Activated T-cell treated with anti-CD3 and anti-CD28 coated beads, Interleukin-2, amount 50 U/mL, for 1 hour (primary cell): ENCODE measurements at places on chromosomes 11 and 22.
A peak's percentile ranks its signal among the peaks of the same experiment; 100 is the strongest.

DNA sequence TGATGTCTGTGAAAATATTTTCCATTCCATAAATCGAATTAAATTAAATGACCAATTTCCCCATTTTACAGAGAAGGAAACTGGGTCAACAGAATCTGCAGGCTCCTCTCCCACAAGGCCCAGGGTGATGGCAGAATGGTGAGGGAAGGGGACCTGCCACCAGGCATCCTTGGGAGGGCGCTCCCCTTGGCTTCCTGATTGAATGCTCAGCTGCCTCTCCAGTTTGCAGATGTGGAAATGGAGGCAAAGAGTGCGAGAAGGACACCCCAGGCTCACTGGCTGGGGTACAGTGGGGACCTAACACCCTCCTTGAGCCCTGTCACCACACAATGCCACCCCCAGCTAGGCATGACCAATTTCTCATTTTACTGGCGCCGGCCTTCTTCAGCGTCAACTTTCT lies 28.5 kb upstream of the CSNK1E start:
- no peak for DNase-seq

DNA sequence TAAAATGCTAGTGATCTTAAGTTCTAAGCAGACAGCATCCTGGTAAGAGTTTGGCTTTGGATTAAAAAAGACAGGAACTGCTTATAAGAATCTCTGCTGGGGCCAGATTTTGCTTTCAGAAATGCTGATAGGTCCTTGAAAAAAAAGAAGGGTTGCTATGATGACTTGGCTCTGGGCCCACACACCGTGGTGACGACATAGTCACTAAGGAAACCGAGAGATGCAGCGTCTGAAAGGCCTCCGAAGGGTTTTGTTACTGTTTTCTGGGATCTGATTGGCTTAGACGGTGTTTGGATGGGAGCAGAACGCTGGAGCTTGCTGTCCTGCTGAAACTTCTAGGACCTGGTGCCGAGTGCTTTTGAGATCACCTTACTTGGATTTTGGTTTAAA lies 8.4 kb downstream of the FAM118A start:
- peak; percentile 86 for DNase-seq

- DNase-seq, result no peak
Measured at GRCh38 chr11:128662076-128662475, 31.8 kb upstream of the FLI1 start.

DNA sequence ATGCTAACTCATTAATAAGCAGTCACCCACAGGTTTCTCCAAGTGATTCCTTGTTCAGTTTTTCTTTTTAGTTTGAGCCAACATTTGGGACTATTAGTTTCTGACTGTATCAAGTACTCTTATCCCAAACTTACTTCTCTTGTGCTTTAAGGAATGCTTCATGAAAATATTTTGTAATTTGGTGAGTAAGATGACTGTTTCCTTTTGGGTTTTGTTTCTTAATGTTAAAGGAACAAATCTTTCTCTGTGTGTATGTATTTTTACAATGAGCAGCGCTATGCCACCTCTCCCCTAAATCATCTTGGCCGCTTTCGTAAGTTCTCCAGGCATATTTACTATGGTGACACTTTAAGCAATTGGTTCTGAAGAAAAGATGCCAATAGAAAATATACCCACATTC lies 72.4 kb downstream of the LDLRAD3 start:
- no peak for DNase-seq

GRCh38 chr22:48779661-48780596 lies 1047.7 kb downstream of the BRD1 start:
- no peak for DNase-seq

DNA sequence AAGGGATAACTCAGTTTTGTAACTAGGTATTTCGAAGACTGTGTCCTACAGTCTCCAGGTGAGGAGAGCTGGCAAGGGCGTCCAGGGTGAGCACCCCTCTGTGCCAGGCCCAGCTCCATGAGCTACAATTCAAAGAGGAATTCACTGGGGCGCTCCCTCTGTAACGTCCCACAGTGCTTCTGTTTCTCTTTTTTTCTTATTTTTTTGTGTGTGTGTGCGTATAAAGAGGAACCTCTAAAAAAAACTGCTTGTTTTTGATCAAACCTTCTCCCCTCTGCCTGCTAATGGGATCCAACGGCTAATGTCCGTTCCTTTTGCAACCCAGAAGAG lies 17.1 kb downstream of the ASCC2 start:
- DNase-seq, result no peak

DNA sequence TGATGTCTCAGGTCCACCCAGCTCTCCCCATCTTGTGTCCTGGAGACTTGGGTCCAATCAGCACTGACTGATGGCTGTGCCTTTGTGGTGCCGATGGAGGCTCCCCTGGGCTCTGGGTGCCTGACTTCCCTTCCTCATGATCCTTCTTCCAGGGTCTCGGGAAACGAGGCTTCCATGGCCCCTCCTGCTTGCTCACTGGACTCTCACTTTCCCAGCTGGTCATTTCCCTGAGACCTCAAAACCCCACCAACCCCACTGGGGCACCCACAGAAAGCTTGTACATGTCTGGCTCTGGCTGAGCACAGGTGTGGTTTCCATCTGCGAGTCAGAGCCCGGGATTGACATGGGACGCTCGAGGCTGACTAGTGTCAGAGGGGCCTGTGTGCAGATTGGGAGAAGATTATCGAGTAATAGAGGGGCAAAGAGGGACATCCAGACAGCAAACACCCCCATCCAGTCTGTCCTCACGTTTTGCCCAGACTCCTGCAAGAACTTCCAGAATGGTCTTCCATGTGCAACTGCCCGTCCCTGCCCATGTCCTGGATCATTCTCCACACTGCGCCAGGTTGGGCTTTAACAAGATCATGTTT lies 15.1 kb downstream of the APOL1 start:
- no peak for DNase-seq

GRCh38 chr11:119722281-119722794 lies 6.7 kb downstream of the NECTIN1 start:
- DNase-seq, result no peak

DNA sequence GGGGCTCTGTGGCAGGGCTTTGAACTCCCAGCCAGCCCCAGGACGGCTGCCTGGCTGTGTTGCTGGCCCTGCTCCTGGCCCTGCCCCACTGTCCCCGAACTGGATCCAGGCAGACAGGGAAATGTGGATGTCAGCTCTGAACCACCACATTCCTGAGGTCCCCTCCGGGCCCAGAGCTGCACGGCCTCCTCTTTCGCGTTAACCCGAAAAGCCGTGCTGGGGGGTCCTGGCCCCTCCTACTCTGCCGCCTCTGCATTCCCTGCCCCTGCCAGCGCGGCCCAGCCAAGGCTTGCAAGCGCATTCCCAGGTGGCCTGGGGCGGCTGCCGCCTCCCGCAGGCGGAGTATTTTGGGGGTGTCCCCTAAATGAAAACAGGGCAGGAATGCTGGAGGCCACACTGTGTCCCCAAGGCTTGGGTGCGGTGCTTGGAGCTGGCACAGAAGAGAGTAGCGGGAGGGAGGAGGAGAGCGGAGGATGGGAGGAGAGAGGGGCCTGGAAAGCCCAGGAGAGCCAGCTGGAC lies 5.4 kb downstream of the LINC01488 start:
- no peak for DNase-seq

- DNase-seq, result peak; percentile 23
Measured at GRCh38 chr11:33828604-33829429, 54.5 kb upstream of the FBXO3 start.

DNA sequence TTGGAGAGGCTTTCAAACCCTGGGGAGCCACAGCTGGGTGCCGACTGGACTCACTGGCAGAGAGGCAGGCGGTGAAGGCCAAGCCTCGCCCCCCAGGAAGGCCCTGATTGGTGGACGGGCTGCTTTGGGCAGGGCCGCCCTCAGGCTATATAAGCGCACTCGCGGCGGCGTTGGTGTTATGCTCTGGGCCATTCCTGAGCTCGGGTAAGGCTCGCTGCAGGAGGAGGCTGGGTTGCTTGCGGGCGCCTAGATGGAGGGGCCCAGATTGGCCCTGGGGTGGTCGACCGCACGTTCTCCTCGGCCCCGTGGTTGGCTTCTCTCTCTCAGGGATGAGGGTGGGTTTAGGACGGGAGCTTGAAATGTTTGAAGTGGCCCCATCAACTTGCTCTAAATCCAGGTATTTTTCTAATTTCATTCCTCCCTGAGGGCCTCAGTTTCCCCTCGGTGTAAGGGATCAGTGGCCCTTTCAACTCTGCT lies at the start of gene SPDYC:
SPDYC (plus strand) TSS at position 176 of the 477 bp plus-strand sequence. CDS start 1,125 bp downstream, outside the sequence.
- no peak for DNase-seq

- DNase-seq, result no peak
Measured at GRCh38 chr11:72671152-72672099, 2.8 kb downstream of the PDE2A start.

DNA sequence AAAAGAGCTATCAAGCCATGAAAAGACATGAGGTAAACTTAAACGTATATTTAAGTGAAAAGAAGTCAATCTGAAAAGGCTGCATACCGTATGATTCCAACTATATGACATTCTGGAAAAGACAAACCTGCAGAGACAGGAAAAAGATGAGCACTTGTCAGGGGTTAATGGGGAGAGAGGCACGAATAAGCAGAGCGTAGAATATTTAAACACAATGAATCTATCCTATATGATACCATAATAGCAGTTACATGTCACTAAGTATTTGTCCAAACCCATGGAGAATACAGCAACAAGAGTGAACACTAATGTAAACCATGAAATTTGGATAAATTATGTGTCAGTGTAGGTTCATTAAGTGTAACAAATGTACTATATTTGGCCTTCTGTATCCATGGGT lies 560.3 kb upstream of the ANO3 start:
- DNase-seq, result no peak

DNA sequence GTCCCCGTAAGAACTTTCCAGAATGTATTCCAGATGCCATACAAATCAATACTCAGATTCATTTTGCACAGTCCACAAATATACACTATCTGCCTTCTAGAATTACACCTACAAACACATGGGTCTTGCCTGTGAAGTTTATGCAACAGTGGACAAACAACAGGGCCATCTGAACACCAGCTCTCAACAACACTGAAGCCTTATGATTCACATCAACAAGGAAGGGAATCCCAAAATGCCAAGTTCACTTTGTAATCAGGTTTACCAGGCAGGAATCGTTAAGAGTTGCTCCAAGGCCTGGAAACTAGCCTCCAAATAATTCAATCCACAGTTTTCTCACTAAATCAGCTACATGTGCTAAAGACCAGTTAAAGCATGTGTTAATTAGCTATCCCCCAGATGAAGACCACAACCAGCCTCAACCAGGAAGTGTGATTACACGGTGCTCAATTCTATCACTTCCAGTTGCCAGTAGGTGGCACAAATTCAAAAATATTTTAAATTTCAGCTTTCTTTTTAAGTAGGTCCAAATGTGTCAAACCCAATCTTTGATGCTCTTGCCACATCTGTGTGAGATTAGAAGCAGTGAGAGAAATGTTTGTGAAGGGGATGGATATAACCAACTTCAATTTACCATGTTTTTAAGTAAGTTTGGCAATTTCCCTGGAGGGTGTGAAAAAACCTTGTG lies 139.1 kb upstream of the BDNF start:
- no peak for DNase-seq

DNA sequence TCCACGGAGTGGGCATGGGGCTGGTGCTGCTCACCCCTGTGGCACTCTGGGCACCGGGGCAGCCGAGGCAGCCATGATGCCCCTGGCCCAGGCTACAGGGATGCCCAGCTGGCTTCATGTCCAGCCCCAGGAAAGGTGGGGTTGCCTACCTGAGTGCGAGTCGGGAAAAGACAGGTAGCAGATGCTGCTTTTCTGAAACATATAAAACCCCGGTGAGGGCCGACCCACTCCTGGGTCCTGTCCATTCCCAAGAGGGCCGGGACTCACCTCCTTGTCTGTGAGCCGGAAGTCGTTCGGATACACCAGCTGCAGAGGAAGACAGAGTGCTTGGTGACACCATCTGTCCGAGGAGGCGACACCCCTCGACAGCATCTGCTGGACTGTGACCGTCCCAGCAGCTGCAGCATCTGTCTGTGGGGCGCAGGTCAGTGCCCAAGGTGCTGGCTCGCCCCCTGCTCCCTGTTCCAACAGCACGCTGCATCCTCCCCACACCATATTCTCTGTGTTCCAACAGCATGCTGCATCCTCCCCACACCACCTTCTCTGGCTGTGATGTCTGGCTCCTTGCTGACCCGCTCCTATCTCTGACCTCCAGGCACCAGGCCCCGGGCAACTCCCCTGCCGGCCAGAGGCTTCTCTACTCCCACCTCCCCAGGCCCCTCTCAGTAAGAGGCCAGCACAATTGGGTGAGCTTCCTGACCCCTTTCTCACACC lies 8.0 kb downstream of the DENND6B start:
- no peak for DNase-seq

- DNase-seq, result no peak
Measured at GRCh38 chr11:44133335-44133946, 38.0 kb downstream of the EXT2 start.

GRCh38 chr11:111624608-111625007 lies 22.4 kb downstream of the SIK2 start:
- no peak for DNase-seq

GRCh38 chr11:12077535-12078280 lies 32.7 kb upstream of the MICAL2 start:
- DNase-seq, result no peak

GRCh38 chr11:88421530-88421929 lies 84.0 kb upstream of the CTSC start:
- no peak for DNase-seq

GRCh38 chr22:30224161-30224857 lies 22.2 kb downstream of the LIF start:
- DNase-seq, result no peak

GRCh38 chr11:35606206-35606605 lies 12.1 kb upstream of the FJX1 start:
- DNase-seq, result no peak
